ENCODE measurements at places on chromosomes 7 and 10.

GRCh38 chr10:93334181-93334580 lies 148.0 kb downstream of the MYOF start:
- no peak for DNase-seq

DNA sequence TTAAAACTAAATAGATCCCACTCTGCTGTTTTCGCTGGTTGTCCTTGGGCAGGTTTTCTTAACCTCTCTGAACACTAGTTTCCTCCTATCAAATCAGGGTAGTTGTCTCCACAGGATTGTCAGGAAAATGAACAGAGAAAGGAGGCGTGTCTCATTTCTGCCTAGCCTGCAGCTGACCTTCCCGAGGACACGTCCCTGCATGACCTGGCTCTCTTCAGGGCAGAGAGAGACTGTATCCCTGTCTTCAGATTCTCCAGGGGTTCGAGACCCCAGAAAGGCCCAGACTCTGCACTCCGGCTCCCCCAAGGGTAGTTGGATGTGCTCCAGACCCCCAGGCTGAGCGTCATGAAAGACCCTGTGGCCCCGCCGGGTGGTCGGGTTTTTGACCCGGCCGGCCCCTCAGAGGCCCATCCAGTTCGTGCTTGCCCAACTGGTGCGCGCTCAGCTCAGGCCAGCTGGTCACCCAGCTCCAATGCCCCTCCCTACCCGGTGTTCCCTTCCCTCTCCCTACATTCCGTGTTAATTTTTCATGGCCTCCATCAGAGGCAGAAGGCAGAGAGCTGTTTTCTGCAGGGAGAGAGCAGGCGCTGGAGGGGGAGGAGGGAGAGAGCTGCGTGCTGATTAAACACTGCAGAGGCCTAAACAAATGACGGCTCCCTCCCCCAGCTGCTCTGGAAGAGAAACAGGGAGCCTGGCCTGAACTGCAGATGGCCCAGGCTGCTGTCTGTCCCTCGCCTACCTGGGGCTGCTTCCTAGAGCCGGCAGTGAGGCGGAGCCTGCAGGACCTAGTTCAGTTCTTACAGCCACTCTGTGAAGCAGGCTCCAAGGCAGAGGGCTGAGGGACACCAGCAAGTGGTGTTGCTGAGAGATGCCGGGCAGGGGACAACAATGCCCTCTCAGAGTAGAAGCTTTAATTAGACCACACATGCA lies 86.2 kb upstream of the PPIF start:
- DNase-seq, result no peak

DNA sequence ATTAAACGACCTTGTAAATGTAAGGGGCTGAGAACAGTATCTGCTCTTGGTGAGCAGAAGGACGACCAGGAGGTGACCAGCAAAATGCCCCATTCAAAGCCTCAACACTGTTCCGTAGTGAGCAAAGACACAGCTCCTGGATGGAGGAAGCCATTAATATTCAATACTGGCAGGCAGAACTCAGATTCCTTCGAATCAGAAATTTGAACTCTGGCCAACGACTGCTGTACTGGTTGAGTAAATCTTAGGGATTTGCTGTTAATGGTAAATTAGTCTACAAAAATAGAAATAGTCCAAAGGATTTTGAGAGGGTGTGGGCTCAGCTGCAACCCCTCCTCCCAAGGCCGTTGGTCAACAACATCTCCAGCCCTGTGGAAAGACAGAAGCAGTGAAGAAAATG lies 130.5 kb upstream of the PFKP start:
- DNase-seq, result no peak

- peak; percentile 50 for DNase-seq
These were observed 880 bp downstream of the HOXA5 start for GRCh38 chr7:27142580-27143022.

DNA sequence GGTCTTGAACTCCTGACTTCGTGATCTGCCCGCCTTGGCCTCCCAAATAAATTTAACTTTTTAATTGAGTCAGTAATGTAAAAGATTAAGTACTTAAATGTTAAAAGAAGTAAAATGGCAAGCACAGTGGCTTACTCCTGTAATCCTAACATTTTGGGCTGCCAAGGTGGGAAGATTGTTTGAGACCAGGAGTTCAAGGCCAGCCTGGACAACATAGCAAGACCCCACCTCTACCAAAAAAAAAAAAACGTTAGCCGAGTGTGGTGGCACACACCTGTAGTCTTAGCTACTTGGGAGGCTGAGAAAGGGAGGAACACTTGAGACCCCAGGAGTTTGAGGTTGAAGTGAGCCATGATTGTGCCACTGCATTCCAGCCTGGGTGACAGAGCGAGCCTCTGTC lies 26.1 kb downstream of the PHTF2 start:
- DNase-seq, result no peak

GRCh38 chr10:111750165-111750849 lies 433.3 kb downstream of the GPAM start:
- DNase-seq, result no peak

- no peak for DNase-seq
These were observed 12.0 kb downstream of the PIP4K2A start for GRCh38 chr10:22702348-22702747.

Measured in right forelimb (tissue), 1 donor.